ENCODE measurements at places on chromosomes 6 and 20.

DNA sequence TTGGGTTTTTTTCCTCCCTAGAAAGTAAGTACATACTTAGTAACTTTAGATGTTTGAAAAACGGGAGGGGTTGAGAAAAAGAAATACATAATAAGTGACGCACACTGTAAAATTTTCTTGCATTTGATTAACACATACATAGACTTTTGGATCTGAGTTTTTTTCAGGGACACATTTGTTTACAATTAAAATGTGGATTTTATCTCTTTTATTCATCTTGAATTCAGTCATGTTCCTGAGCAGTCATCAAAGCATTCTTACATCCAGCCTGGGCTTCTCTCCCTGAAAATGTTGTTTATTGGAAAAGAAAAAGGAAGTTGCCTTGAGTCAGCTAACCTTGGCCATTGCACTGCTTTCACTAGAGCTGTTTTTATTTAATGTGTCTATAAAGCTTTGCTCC lies 8.7 kb upstream of the RPP40 start:
- no peaks in the 10 kb centered on the region for H3K36me3 ChIP-seq
- no peak overlapping the region for H3K4me3 ChIP-seq
- H3K4me1 ChIP-seq, result no peaks in the 10 kb centered on the region
- H3K27me3 ChIP-seq, result no peaks in the 10 kb centered on the region

GRCh38 chr20:55415567-55416142 lies 589.7 kb downstream of the CBLN4 start:
- H3K4me1 ChIP-seq, result peaks cover 5% of the 10 kb centered on the region
- H3K27me3 ChIP-seq, result no peaks in the 10 kb centered on the region
- peak; percentile 38 for DNase-seq
- no peak overlapping the region for H3K27ac ChIP-seq
- no peaks in the 10 kb centered on the region for H3K36me3 ChIP-seq

GRCh38 chr6:71582820-71583219 lies 294.2 kb downstream of the OGFRL1 start:
- no peak for DNase-seq
- H3K27me3 ChIP-seq, result no peaks in the 10 kb centered on the region
- H3K27ac ChIP-seq, result no peak overlapping the region
- H3K4me3 ChIP-seq, result no peak overlapping the region

GRCh38 chr20:50582092-50582491 lies 71.9 kb downstream of the PTPN1 start:
- H3K4me3 ChIP-seq, result no peak overlapping the region
- no peak for DNase-seq
- peaks cover 4% of the 10 kb centered on the region for H3K36me3 ChIP-seq
- no peaks in the 10 kb centered on the region for H3K27me3 ChIP-seq
- H3K4me1 ChIP-seq, result no peaks in the 10 kb centered on the region
- H3K27ac ChIP-seq, result no peak overlapping the region

- no peak overlapping the region for H3K27ac ChIP-seq
- no peaks in the 10 kb centered on the region for H3K36me3 ChIP-seq
- no peaks in the 10 kb centered on the region for H3K27me3 ChIP-seq
- no peak for DNase-seq
- no peak overlapping the region for H3K4me3 ChIP-seq
- H3K4me1 ChIP-seq, result no peaks in the 10 kb centered on the region
Observed at GRCh38 chr6:95185874-95186273, 391.5 kb upstream of the MANEA start.

DNA sequence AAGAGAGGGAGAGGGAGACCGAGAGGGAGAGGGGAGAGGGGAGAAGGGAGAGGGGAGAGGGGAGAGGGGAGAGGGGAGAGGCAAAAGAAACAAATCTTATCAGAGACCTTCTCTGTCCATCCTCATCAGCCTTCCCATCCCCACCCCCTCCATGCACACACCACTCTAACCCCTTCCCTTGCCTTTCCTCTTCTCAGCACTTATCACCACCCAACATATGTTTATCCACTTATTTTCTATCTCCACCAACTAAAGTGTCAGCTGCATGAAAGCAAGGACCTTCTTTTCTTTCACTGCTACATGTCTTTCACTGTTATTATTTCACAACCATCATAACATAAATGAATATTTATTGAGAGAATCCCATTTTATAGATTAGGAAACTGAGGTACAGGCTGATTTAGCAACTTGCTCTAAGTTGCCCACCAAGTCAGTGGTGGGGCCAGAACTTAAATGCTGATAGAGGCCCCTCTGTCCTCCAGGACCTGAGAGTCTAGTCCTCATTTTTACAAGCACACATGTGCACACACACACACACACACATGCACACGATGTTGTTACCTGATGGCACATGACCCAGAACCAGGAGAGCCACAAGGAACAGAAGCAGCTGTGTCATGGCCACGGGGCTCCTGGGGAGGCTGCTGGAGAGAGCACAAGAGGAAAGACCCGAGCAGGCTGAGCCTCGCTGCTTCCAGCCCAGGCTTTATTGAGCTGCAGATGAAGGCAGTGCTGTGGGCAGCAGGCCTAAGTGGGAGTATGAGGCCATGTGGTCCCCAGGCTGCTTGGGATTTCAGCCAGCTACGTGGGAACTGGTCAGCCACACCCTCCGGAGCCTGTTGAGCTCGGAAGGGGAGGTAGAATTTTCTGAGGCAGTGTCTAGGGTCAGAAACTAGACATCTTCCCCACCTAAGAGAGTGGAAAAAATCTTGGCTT lies 2.3 kb downstream of the DEFB124 start:
- no peaks in the 10 kb centered on the region for H3K4me1 ChIP-seq
- no peak overlapping the region for H3K4me3 ChIP-seq
- no peak for DNase-seq
- peaks cover 14% of the 10 kb centered on the region for H3K27me3 ChIP-seq

- no peak overlapping the region for H3K27ac ChIP-seq
- no peak overlapping the region for H3K4me3 ChIP-seq
- H3K4me1 ChIP-seq, result no peaks in the 10 kb centered on the region
- no peaks in the 10 kb centered on the region for H3K27me3 ChIP-seq
- H3K36me3 ChIP-seq, result no peaks in the 10 kb centered on the region
Observed at GRCh38 chr6:138441965-138442364, 37.9 kb downstream of the HEBP2 start.

- H3K36me3 ChIP-seq, result no peaks in the 10 kb centered on the region
- no peak overlapping the region for H3K27ac ChIP-seq
- no peaks in the 10 kb centered on the region for H3K27me3 ChIP-seq
Observed at GRCh38 chr20:3014662-3015061, 28.8 kb upstream of the GNRH2 start.
